ENCODE measurements at places on chromosomes 7 and 10. TPM values are rescaled to one million over a fixed set of nuclear protein-coding genes. Genes with fewer than 3 reads are reported as not detected.

The CYP3A7 gene
- not detected for total RNA-seq

The ARPC1B gene
- total RNA-seq, result 192 TPM

The ZPBP gene
- not detected for total RNA-seq

The CDH23 gene
- total RNA-seq, result 0.07 TPM

The MYPN gene
- total RNA-seq, result 0.22 TPM

The YKT6 gene
- total RNA-seq, result 153 TPM

The PRSS1 gene
- total RNA-seq, result not detected

- DNase-seq, result peak; percentile 45
- H3K4me3 ChIP-seq, result peak overlapping the region; percentile 38
- no peaks in the 10 kb centered on the region for H3K27me3 ChIP-seq
- H3K27ac ChIP-seq, result peak overlapping the region; percentile 96
- H3K4me1 ChIP-seq, result peaks cover 17% of the 10 kb centered on the region
Measured at GRCh38 chr7:140033036-140033435, 29.7 kb downstream of the PARP12 start.

DNA sequence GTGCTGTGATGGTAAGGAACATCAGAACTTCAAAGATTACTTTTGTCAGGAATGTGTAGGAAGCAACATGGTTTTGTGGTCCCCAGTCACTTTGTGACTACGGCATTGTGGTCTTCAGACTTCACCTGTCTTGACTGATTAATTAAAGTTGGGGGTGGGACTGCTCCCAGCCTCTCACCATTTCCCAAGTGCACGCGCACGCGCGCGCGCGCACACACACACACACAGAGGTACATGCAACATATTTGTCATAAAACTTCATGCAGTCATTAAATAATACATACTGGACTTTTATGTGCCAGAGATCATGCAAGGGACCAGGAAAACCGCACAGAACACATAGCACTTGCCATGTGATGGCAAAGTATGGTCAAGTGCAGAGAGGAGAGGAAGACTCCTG is 181.2 kb downstream of the EVX1 start:
- peaks cover 19% of the 10 kb centered on the region for H3K4me1 ChIP-seq
- H3K27me3 ChIP-seq, result no peaks in the 10 kb centered on the region
- no peaks in the 10 kb centered on the region for H3K36me3 ChIP-seq
- peak overlapping the region; percentile 20 for H3K27ac ChIP-seq
- DNase-seq, result no peak
- no peak overlapping the region for H3K4me3 ChIP-seq

DNA sequence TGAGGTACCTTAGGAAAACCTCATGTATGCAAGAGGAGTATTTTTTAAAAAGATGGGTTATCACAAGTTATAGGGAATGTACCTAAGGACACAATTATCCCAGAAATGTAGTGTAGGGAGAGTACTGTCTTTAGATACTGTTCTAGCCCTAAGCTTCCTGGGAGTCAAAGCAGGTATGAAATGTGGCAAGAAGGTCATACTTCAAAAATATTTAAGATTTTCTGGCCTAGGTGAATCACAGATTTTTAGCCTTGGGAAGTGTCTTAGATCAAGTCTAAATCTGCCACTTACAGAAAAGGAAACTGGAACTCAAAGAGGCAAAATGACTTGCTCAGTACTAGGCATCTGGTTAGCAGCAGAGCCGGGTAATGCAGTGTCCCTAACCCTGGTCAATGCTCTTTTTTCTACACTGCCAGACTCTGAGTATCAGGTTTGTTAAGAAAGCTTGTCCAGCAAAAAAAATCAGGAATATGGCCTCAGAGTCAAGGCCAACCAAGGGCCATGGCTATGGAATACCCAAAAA is 13.9 kb downstream of the PIK3AP1 start:
- no peaks in the 10 kb centered on the region for H3K27me3 ChIP-seq
- H3K4me3 ChIP-seq, result no peak overlapping the region
- H3K36me3 ChIP-seq, result no peaks in the 10 kb centered on the region
- no peak overlapping the region for H3K27ac ChIP-seq
- H3K4me1 ChIP-seq, result no peaks in the 10 kb centered on the region

DNA sequence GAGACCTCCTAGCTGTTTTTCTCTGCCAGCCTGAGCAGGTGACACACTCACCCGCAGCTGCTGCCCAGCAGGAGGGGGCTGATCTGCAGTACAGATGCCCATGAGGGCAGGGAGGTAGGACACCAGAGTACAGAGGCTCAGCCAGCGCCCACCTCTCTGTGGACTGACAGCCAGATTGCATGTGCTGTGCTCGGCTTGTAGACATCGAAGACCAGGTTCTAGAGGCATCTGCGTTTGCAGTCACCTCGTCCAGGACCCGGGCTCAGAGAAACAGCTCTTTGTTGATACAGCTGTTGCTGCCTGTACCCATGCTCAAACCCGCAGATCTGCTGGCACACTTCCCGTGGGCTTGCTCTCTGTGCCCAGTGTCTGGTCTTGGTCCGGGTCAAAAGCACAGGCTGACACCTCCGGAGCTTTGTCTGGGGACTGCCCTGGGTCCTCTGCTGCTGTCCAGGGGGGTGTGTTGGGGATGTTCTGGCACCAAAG is 224.7 kb downstream of the GLRX3 start:
- H3K4me3 ChIP-seq, result no peak overlapping the region
- no peak overlapping the region for H3K27ac ChIP-seq
- H3K36me3 ChIP-seq, result no peaks in the 10 kb centered on the region
- no peaks in the 10 kb centered on the region for H3K4me1 ChIP-seq
- no peak for DNase-seq

- no peak overlapping the region for H3K4me3 ChIP-seq
- no peak overlapping the region for H3K27ac ChIP-seq
Measured at GRCh38 chr10:25425776-25426175, 251.0 kb downstream of the GPR158 start.

DNA sequence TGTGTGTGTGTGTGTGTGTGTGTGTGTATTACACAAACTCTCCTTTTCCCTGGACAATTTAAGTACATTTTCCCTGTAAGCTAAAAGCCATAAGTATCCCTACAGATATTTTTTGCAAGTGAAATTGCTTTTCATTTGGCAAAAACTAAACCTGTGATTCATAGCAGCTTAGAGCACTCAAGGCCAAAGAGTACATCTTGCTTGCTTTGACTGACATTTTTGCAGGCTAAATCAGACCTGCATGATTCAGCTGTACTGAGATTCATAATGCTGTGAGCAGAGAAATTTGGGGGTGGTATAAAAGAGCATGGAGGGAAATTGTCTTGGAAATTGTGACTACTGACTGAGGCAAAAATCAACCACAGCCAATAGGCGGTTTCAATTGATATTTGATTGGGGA is 500.4 kb downstream of the GFRA1 start:
- no peaks in the 10 kb centered on the region for H3K36me3 ChIP-seq
- peak; percentile 56 for DNase-seq
- H3K27ac ChIP-seq, result peak overlapping the region; percentile 21

DNA sequence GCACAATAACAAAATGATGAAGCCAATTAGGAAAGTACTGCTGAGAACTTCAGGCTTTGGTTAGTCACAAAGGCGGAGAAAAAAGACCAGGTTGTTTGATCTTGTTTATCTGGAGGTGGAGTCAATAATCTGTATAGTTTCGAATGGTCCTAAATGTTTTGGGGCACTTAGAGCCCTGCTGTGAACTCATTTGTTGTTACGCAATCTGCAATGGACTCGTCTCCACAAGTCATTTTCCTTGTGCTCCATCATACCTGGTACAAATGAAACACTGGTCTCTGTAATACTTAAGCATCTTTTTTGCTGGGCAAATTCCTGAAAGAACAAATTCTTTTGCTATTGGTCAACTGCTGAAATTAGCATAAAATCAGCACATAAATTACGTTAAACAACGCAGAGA is 430.5 kb downstream of the GATA3 start:
- no peak for DNase-seq
- no peak overlapping the region for H3K27ac ChIP-seq
- H3K36me3 ChIP-seq, result no peaks in the 10 kb centered on the region
- H3K27me3 ChIP-seq, result no peaks in the 10 kb centered on the region
- peaks cover 9% of the 10 kb centered on the region for H3K4me1 ChIP-seq
- no peak overlapping the region for H3K4me3 ChIP-seq

DNA sequence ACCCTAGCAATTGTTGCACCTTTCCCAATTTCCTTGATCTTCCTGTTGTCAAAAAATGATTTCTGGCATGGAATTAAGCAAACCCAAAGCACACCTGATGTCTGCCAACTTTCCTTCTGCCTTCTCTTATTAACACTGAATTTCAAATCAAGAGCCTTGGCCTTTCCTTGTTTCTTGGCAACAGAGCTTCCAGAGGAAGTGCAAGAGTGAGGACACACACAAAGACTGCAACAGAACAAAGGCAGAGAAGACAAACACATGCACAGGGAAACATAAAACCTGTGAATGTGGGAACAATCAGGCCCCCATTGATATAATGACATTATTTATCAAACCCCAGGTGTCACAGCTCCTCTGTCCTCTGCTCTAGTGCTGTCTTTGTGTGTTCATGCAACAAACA is 73.0 kb upstream of the IL6 start:
- peak; percentile 49 for DNase-seq
- H3K4me3 ChIP-seq, result no peak overlapping the region
- peaks cover 11% of the 10 kb centered on the region for H3K4me1 ChIP-seq
- H3K27ac ChIP-seq, result no peak overlapping the region
- H3K36me3 ChIP-seq, result no peaks in the 10 kb centered on the region

DNA sequence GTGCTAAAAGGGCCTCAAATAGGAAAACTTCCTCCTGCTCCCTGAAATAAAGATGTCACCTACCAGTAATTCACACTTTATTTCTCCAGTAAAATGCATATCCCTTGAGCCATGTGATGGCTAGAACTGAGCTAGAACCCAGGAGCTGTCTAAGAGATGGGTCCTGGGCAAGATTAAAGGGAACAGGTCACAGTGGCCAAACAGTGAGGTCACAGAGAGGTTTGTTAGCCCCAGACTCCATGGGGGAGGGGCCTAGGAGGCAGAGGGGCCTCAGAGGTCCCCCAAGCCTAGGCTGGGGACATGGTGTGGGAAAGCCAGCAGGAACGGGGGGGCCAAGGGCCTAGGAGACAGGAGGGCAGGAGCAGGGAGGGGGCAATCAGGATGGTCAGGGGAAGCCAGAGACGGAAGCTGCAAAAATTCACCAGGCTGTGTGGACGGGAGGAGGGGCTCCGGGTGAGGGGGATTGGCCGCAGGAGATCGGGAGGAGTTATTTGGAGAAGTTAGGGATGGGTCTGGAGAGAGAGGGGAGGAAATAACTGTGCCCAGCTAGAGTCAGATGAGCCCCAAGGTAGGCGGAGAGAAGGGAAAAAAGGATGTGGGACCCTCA is 3.3 kb downstream of the FBXO24 start:
- peaks cover 6% of the 10 kb centered on the region for H3K36me3 ChIP-seq
- DNase-seq, result no peak
- no peaks in the 10 kb centered on the region for H3K27me3 ChIP-seq
- no peak overlapping the region for H3K27ac ChIP-seq
- no peak overlapping the region for H3K4me3 ChIP-seq

DNA sequence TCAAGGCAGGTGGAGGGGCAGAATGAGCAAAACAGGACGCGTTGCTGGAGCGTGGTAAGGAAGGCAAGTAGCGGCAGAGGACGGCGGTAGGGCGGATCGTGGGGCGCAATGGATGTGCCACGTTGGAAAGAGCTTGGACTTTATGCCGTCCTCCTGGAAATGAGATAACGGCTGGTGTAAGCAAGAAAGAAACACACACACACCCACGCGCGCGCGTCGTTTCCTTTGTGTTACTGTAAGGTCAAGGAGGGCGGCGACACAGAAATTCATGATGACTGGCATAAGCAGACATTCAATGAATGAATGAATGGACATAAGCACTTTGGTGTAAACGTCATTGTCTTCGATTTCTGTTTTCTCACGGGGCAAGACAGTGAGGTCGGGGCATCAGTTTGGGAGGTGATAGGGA is 683 bp upstream of the ENTPD7 start:
- peak overlapping the region; percentile 83 for H3K4me3 ChIP-seq
- no peak for DNase-seq
- peaks cover 26% of the 10 kb centered on the region for H3K36me3 ChIP-seq
- peaks cover 57% of the 10 kb centered on the region for H3K4me1 ChIP-seq

DNA sequence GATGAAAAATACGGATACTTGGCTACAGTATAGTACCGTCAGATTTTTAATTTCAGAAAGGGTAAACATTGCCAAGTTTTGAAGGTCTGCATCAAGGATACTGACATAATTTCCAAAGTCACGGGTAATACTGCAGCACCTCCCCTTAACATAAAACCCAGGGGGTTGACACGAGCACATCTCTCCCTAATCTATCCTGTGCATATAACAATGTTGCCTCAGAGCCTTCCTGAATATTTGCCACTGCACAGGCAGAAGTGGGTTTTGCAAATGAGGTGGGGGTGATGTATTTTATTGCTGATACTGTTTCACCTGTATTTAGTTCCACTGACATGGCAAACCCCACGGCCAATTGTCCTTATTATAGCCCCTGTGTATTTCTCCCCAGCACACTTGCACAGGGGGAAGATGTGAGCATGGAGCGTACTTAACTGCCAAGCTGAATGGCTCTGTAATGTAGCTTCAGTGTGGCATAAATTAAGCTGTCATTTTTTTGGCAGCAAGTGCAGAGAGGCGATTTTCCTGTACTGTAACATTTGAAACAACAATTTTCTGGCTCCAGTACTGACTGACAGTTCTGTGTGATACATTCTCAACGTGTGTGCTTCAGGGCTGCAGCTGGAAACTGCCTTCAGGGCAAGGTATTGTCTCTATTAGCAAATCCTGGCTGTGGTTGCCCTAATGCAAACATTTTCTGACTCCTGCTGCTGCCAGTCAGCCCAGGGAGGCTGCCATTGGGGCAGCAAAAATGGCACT is 299.6 kb upstream of the SP4 start:
- no peak overlapping the region for H3K4me3 ChIP-seq
- H3K36me3 ChIP-seq, result no peaks in the 10 kb centered on the region
- no peaks in the 10 kb centered on the region for H3K27me3 ChIP-seq
- peaks cover 14% of the 10 kb centered on the region for H3K4me1 ChIP-seq

- H3K27ac ChIP-seq, result no peak overlapping the region
- no peaks in the 10 kb centered on the region for H3K27me3 ChIP-seq
- peak; percentile 51 for DNase-seq
Measured at GRCh38 chr10:86730227-86730626, 26.2 kb upstream of the BMPR1A start.

GRCh38 chr7:49579408-49579807 is 194.0 kb upstream of the VWC2 start:
- peaks cover 43% of the 10 kb centered on the region for H3K27me3 ChIP-seq
- no peak overlapping the region for H3K4me3 ChIP-seq
- no peak for DNase-seq
- no peak overlapping the region for H3K27ac ChIP-seq

DNA sequence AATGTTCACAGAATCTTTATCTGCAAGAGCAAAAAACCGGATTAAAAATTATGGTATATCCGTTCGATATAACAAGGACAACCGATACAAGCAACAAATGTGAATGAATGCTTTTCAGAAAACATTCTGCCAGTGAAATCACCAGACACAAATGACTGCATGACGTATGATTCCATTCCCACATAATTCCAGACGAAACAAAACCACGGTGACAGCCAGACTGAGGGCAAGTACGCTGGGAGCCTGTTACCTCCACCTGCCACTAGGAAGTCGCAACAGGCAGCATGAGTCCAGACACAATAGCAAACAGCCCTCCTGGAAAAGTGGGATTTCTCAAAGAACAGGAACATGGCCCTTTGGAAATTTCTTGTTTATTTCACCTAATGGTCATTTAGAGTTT is 41.7 kb downstream of the MAD1L1 start:
- H3K36me3 ChIP-seq, result peaks cover 15% of the 10 kb centered on the region
- H3K4me1 ChIP-seq, result no peaks in the 10 kb centered on the region
- H3K4me3 ChIP-seq, result no peak overlapping the region
- H3K27me3 ChIP-seq, result no peaks in the 10 kb centered on the region

GRCh38 chr7:135831455-135832195 is 83.0 kb upstream of the FAM180A start:
- peaks cover 22% of the 10 kb centered on the region for H3K27me3 ChIP-seq
- H3K27ac ChIP-seq, result no peak overlapping the region
- H3K4me1 ChIP-seq, result no peaks in the 10 kb centered on the region
- no peak overlapping the region for H3K4me3 ChIP-seq
- H3K36me3 ChIP-seq, result no peaks in the 10 kb centered on the region

GRCh38 chr10:28638392-28638791 is 38.9 kb upstream of the BAMBI start:
- no peaks in the 10 kb centered on the region for H3K27me3 ChIP-seq
- H3K36me3 ChIP-seq, result no peaks in the 10 kb centered on the region
- no peak overlapping the region for H3K4me3 ChIP-seq
